CD4-positive, CD25-positive, alpha-beta regulatory T cell (primary cell): ENCODE measurements at places on chromosomes 4 and X. TPM values are rescaled to one million over a fixed set of nuclear protein-coding genes. Genes with fewer than 3 reads are reported as not detected.

Gene TBC1D19
- total RNA-seq, result 7.8 TPM

Gene IQSEC2
- total RNA-seq, result 0.39 TPM

Gene ARSD
- 1.5 TPM for total RNA-seq

Gene BMP3
- total RNA-seq, result not detected

Gene HTN1
- total RNA-seq, result not detected

Gene GIMD1
- not detected for total RNA-seq

Gene CT45A10
- total RNA-seq, result not detected

Gene COL25A1
- total RNA-seq, result not detected

Gene FAM114A1
- total RNA-seq, result not detected

Gene TMPRSS11D
- not detected for total RNA-seq

DNA sequence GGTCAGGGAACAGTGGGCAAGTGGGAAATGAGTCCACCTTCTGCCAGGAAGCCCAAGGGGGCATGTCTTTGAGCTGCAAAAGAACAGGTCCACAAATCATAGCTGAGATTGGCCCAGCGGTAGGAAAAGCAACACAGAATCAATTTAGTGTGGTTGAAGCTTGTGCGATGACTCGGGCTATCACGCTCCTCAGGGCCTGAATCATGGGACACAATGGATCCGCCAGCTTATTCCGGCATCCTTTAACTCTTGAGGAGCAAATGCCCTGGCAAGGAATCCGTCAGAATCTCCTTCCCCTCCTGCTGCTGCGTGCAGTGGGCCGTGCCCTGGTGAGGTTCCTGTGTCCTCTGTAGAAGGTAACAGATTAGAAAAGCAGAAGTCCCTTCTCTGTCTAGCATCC is 98.0 kb downstream of the RELL1 start:
- H3K4me1 ChIP-seq, result no peaks in the 10 kb centered on the region
- no peak overlapping the region for H3K27ac ChIP-seq
- no peak for DNase-seq

DNA sequence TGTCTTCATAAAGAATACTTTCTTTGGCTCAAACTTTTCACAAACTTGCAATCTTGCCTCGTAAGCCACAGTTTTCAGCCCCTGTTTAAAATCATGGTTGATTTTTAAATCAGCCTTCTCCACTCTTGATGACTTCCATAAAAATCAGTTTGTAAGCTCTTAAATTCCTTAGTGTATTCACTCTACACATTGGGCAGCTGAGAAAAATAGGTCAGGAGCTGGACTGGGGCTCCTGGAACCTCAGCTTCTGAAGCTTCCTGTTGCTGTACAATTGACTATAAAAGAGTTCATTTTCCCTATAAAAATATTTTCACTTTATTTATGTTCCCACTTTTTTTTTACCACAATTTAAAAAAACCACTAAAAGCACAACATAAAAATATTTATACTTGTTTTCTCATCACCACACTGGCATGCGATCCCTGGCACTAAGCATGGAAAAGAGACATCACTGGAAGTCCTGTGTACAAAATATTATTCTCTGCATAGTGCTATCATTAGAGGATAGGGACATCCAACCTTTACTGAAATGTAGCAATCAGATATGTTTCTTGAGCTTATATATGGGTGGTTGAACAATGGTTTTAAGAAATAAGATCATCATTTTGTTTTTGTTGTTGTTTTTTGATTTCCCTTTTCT is 345.7 kb downstream of the FBXO8 start:
- no peak overlapping the region for H3K4me3 ChIP-seq
- no peaks in the 10 kb centered on the region for H3K27me3 ChIP-seq
- no peak for DNase-seq
- H3K4me1 ChIP-seq, result no peaks in the 10 kb centered on the region
- no peaks in the 10 kb centered on the region for H3K36me3 ChIP-seq
- H3K27ac ChIP-seq, result no peak overlapping the region

GRCh38 chrX:69361311-69361845 is 142.7 kb upstream of the NALF2 start:
- no peak for DNase-seq
- no peaks in the 10 kb centered on the region for H3K4me1 ChIP-seq
- no peak overlapping the region for H3K4me3 ChIP-seq
- no peak overlapping the region for H3K27ac ChIP-seq

DNA sequence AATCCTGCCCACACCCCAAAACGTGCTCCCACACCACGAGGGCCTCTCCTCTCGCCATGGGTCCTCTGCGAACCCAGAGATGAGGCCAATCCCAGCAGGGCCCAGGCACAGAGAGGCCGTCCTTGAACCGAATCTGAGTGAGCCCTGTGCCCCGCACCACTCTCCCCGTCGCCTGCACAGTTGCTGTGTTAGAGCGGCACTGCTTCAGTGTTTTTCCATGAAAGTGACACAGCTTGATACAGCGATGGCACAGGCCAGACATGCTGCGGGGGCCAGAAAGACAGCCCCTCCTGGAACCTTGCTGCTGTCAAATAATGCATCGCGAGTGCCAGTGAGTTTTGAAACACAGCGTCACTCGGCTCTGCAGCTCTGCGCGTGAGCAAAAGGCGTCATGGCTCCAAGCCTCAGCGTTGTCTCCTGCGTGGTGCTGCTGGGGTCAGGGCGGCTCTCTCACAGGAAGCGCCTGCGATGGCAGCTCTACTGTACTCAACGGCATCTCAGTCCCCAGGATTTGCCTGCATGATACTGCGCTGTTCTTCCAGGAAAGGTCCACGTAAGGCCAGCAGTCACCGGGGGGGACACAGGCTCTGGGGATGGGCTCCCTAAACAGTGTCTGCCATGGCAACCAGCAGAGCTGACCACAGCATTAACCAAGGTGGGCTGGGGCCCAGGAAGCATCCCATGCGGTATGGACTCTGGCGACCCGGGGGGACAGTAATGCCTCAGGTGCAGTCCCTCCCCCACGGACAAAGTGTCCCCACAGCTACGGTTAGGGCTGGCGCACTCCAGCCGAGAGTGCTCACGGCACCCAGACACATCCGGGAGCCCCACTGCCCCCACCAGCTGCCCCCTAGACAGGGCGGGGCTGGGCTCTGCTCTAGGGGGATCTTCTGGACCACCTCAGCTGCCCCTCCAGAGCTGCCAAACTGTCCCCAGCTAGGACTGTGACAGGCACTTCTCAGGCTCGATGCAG is 63.1 kb downstream of the ACOX3 start:
- no peak overlapping the region for H3K4me3 ChIP-seq
- H3K27me3 ChIP-seq, result no peaks in the 10 kb centered on the region
- no peaks in the 10 kb centered on the region for H3K4me1 ChIP-seq
- DNase-seq, result no peak
- no peak overlapping the region for H3K27ac ChIP-seq
- peaks cover 3% of the 10 kb centered on the region for H3K36me3 ChIP-seq

DNA sequence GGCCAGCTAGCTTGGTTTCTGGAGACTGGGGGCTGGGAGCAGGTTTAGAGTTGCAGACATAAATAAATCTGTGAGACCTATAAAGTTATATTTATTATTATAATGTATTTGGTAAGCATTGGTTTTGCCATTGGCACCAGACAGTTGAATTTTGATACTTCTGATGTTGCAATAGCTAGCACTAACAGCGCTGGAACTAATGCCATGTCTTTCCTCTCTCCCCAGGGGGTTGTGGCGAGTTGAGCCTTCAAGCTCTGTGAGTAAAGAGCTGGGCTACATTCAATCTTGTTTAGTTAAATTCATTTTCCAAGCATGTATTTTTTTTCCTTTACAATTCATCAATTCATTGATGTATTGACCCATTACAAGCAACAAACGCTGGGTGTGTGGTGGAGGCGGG is 358.7 kb upstream of the NR3C2 start:
- H3K4me3 ChIP-seq, result no peak overlapping the region
- no peaks in the 10 kb centered on the region for H3K4me1 ChIP-seq
- no peak for DNase-seq
- H3K36me3 ChIP-seq, result no peaks in the 10 kb centered on the region
- no peaks in the 10 kb centered on the region for H3K27me3 ChIP-seq

GRCh38 chr4:108804648-108805273 is 41.9 kb upstream of the ETNPPL start:
- no peak overlapping the region for H3K27ac ChIP-seq
- no peaks in the 10 kb centered on the region for H3K27me3 ChIP-seq
- H3K36me3 ChIP-seq, result no peaks in the 10 kb centered on the region
- DNase-seq, result no peak
- H3K4me3 ChIP-seq, result no peak overlapping the region

DNA sequence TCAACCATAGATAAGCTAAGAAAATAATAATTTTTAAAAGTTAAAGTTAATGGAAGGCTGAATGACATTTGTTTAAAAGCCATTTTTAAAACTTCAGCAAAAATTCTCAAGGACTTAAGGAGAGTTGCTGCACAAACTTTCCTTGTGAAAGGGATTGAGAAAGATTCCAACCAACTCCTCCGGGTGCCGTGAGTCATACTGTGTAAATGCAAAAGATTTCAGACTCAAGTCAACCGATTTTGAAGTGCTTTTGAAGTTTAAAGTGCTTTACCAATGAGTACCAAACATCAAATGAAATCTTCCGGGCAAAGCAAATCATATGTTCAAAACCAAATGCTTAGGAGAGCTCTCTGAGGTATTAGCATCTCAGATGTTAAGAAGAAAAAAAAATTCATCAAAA is 31.4 kb downstream of the VCX2 start:
- H3K4me1 ChIP-seq, result no peaks in the 10 kb centered on the region
- H3K27me3 ChIP-seq, result no peaks in the 10 kb centered on the region
- no peak overlapping the region for H3K27ac ChIP-seq
- DNase-seq, result no peak

DNA sequence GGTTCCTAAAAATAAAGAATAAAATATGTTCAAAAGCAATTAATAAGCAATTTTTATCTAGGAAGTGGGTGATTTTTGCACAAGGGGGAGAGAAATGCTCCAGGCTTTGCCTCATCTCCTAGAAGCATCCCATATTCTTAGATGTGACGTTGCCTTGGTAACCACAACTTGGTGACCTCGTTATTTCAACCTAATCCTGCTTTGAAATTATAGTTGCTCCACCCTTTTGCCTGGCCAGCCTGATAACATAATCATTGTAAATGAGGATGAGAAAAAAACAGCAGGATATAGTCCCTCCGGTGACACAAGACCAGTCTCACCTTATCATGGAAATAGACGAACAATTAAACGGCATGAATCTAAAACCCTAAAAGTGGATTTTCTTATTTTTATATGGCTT is 194.4 kb downstream of the QDPR start:
- no peak overlapping the region for H3K27ac ChIP-seq
- H3K4me3 ChIP-seq, result no peak overlapping the region
- no peaks in the 10 kb centered on the region for H3K27me3 ChIP-seq
- no peaks in the 10 kb centered on the region for H3K4me1 ChIP-seq
- DNase-seq, result no peak

DNA sequence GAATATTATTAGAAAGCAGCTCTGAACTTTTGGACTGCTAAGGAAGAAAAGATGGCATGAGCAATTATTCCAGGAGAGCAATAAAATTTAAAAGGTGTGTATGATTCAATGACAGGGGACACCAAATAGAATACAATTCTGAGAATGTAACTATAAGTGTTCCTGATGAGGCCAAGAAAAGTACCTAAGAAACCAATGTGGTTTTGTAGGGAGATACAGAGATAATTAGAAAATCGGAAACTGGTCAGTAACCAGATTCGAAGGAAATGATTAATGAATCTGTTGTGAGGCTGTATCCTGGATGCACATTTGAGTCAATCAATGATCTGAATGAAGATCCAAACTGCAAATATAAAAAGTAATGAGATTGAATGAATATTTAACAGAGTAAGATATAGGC is 6.0 kb downstream of the NOA1 start:
- H3K4me3 ChIP-seq, result no peak overlapping the region
- no peaks in the 10 kb centered on the region for H3K27me3 ChIP-seq
- peaks cover 24% of the 10 kb centered on the region for H3K4me1 ChIP-seq
- no peak overlapping the region for H3K27ac ChIP-seq
- H3K36me3 ChIP-seq, result peaks cover 68% of the 10 kb centered on the region
- DNase-seq, result no peak

DNA sequence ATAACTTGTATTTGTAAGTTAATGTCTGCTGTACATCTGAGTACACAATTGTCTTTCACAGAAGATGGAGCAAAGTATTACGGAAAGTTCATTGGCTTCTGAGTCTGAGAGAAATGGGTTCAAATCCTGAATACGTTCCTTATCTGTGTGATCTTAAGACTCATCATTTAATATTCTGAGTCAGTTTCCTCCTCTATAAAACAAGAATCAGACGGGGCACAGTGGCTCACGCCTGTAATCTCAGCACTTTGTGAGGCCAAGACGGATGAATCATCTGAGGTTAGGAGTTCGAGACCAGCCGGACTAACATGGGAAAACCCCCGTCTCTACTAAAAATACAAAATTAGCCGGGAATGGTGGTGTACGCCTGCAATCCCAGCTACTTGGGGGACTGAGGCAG is 57.8 kb downstream of the APBB2 start:
- no peaks in the 10 kb centered on the region for H3K4me1 ChIP-seq
- no peaks in the 10 kb centered on the region for H3K27me3 ChIP-seq
- DNase-seq, result no peak
- H3K4me3 ChIP-seq, result no peak overlapping the region
- H3K27ac ChIP-seq, result no peak overlapping the region

- H3K27ac ChIP-seq, result no peak overlapping the region
- no peaks in the 10 kb centered on the region for H3K36me3 ChIP-seq
- H3K4me1 ChIP-seq, result peaks cover 40% of the 10 kb centered on the region
- H3K27me3 ChIP-seq, result no peaks in the 10 kb centered on the region
- H3K4me3 ChIP-seq, result peak overlapping the region; percentile 66
These were observed 2.2 kb downstream of the USO1 start for GRCh38 chr4:75726577-75726976.

DNA sequence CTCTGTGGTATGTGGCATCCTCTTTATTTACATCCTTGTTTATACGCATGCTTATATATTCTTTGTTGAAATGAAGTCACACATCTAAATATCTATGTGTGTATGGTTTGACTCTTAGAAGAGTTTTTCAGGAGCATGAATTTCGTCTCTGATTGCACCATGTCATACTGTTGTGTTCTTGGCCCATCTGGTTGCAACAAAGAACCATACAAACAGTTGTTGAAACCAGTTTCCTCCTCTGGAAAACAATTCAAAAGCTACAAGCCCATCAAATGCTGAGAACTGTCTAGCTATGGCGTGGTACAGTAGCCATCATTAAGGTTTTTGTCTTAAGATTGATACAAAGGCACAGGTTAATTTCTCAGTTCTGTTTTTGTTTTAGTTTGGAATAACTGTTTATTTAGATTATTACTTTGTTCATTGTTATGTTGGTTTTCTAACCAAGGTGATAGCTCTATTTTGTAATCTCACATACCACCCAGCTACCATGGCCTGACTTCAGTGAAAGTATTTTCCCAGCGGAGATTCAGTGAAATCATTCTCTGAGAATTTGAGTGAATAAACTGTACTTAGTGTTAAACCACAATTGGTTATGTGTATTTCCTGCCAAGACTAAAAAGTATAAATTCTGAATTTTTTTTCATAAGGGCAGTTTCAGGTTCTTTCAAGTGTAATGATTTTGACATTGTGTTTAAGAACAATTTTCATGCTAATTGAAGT is 91.0 kb downstream of the ARHGAP24 start:
- H3K4me3 ChIP-seq, result no peak overlapping the region
- H3K4me1 ChIP-seq, result no peaks in the 10 kb centered on the region
- no peaks in the 10 kb centered on the region for H3K36me3 ChIP-seq
- no peak for DNase-seq
- H3K27ac ChIP-seq, result no peak overlapping the region
- H3K27me3 ChIP-seq, result no peaks in the 10 kb centered on the region
